ENCODE measurements at places on chromosomes 16 and 17. TPM values are rescaled to one million over a fixed set of nuclear protein-coding genes. Genes with fewer than 3 reads are reported as not detected.

The POLR2C gene
- total RNA-seq: 91.3 TPM

The DVL2 gene
- 65.3 TPM for total RNA-seq

The MYADML2 gene
- total RNA-seq: not detected

The NPIPA2 gene
- total RNA-seq: 0.34 TPM

The UTS2R gene
- not detected for total RNA-seq

The SCPEP1 gene
- 27.7 TPM for total RNA-seq

The TBX21 gene
- not detected for total RNA-seq

The FGF11 gene
- total RNA-seq: 0.30 TPM

The ATP2C2 gene
- not detected for total RNA-seq

The GPR179 gene
- total RNA-seq: not detected

The MAP2K6 gene
- 2.9 TPM for total RNA-seq

The COTL1 gene
- total RNA-seq: 327 TPM

The KREMEN2 gene
- 0.15 TPM for total RNA-seq

The ADAD2 gene
- not detected for total RNA-seq

The USP7 gene
- total RNA-seq: 41.7 TPM

The KRT20 gene
- total RNA-seq: not detected

The TUFM gene
- total RNA-seq: 209 TPM

The FOXN1 gene
- not detected for total RNA-seq

The WDR59 gene
- 6.7 TPM for total RNA-seq

The CDRT15 gene
- total RNA-seq: not detected

The SLC5A10 gene
- total RNA-seq: not detected

The CTRB1 gene
- not detected for total RNA-seq

The CFAP97D1 gene
- total RNA-seq: not detected

The CCL16 gene
- not detected for total RNA-seq

The AIPL1 gene
- not detected for total RNA-seq

The PRSS27 gene
- 0.74 TPM for total RNA-seq

The KRTAP1-5 gene
- total RNA-seq: 0.59 TPM

The ODAD4 gene
- 0.45 TPM for total RNA-seq

The CA7 gene
- not detected for total RNA-seq

The MKS1 gene
- total RNA-seq: 11.9 TPM

The TLCD3B gene
- total RNA-seq: 0.34 TPM

The SSTR5 gene
- not detected for total RNA-seq

The ZNF207 gene
- total RNA-seq: 112 TPM

The TMEM204 gene
- total RNA-seq: 12.9 TPM

The ZNF469 gene
- total RNA-seq: 2.8 TPM

The KRT10 gene
- 18.7 TPM for total RNA-seq

The CDRT15L2 gene
- not detected for total RNA-seq

The KRT15 gene
- total RNA-seq: 0.67 TPM

The SYNGR3 gene
- 4.2 TPM for total RNA-seq

The SCN4A gene
- total RNA-seq: under 0.01 TPM

The TP53TG3F gene
- not detected for total RNA-seq

The EZH1 gene
- total RNA-seq: 9.4 TPM

The CIITA gene
- under 0.01 TPM for total RNA-seq

The TSPAN10 gene
- 0.59 TPM for total RNA-seq

The SLC16A11 gene
- 0.15 TPM for total RNA-seq

The RASD1 gene
- 0.84 TPM for total RNA-seq

The SPNS3 gene
- total RNA-seq: not detected

The KDM8 gene
- total RNA-seq: 4.6 TPM

The C16orf96 gene
- total RNA-seq: under 0.01 TPM

The GPRC5B gene
- 3.2 TPM for total RNA-seq
